Activated T-cell treated with anti-CD3 and anti-CD28 coated beads for 4 hours (primary cell): ENCODE measurements at places on chromosomes 7 and 10.

DNA sequence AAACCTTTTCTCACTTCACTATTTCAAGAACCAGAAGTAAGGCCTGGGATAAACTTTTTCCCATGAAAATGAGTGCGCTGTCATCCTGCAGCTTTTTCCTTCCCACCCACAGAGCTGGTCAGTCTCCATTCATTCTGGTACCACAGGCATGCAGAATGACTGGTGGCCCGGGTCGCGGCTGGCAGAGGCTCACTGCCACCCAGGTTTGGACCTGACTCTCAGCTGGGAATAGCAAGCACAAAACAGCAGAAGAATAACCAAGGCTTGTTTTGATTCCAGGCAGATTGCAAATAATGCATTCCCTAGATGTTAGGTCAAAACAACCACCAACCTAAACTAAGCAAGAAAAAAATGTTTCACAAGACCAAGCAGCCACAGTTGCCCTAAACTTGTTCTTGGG lies 190.5 kb upstream of the NRP1 start:
- DNase-seq = no peak

DNA sequence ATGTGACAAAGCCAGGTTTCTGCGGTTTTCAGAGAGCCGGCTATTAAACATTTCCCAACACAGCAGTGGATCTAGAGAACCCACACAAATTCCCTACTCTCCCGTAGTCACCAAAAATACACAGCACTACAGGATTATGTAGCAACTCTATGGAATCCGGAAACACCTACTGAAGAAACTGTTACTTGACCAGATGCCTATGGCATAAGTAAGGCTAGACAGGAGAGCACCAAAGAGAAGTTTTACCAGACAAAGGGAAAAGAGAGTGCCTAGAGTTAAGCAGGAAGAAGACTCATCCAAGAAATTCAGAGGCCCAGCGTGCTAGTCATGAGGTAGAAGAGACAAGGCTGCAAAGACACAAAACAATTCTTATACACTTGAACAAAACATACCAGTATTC lies 321.1 kb downstream of the PARD3 start:
- no peak for DNase-seq

- no peak for DNase-seq
Observed at GRCh38 chr7:47570649-47571050, 11.3 kb downstream of the TNS3 start.

DNA sequence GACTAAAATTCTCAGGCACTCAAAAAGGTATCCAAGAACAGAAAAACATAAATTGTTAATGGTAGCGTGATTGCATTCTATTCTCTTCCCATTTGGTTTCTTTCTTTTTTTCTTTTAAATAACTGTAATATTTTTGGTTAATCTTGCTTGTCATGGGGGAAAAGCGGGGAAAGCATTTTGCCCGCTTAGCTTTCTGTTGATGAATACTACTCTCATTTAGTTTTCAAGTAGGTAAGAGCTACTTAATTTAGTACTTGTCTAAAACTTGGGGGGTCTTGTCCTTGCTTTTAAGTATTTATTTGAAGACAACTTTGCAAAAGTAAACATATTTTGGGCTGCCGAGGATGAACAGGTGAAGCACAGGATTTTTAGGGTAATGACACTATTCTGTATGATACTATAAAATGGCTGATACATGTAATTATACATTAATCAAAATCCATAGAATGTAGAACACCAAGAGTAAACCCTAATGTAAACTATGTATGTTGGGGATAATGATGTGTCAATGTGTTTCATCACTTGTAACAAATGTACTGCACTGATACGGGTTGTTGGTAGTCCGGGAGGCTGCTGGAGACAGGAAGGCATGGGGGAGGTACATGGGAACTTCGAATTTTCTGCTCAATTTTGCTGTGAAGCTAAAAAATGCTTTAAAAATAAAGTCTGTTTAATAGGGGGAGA lies 1.7 kb downstream of the TES start:
- DNase-seq = no peak

GRCh38 chr10:74683067-74683466 lies 143.3 kb upstream of the KAT6B start:
- DNase-seq = no peak
